ENCODE measurements at places on chromosomes 7 and 10. TPM values are rescaled to one million over a fixed set of nuclear protein-coding genes. Genes with fewer than 3 reads are reported as not detected.

Gene TBC1D12
- 12.5 TPM for total RNA-seq

Gene ZCWPW1
- 4.9 TPM for total RNA-seq

Gene RBP4
- total RNA-seq, result 17.4 TPM

Gene GTF2IRD2
- 19.0 TPM for total RNA-seq

Gene NEUROD6
- total RNA-seq, result not detected

Gene MMP21
- total RNA-seq, result not detected

Gene TMEM130
- total RNA-seq, result 2.9 TPM

Gene NEUROG3
- not detected for total RNA-seq

- DNase-seq, result no peak
- no peaks in the 10 kb centered on the region for H3K36me3 ChIP-seq
- no peak overlapping the region for H3K27ac ChIP-seq
- H3K4me3 ChIP-seq, result no peak overlapping the region
- no peaks in the 10 kb centered on the region for H3K27me3 ChIP-seq
Observed at GRCh38 chr7:118754608-118755007, 530.1 kb downstream of the ANKRD7 start.

DNA sequence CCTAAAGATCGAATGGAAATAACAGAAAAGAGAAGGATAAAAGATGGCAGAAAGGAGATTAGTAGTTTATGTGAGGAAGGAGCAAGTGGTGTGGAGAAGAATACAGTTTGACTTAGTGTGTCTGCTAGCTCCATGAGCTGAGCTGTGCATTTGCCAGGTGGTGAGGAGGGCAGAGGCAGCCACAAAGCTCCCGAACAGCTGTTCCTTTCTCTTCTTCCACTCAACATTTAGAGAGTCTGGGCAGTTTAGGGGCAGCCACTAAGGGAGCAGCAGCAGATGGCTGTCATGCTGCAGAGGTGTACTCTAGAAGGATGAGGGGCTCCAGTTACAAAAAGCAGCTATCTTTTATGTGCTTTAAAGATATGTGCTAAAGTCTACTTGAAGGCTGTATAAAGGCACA, 674.4 kb downstream of the GRM8 start:
- DNase-seq, result no peak
- no peak overlapping the region for H3K27ac ChIP-seq
- H3K27me3 ChIP-seq, result no peaks in the 10 kb centered on the region
- no peak overlapping the region for H3K4me3 ChIP-seq
- no peaks in the 10 kb centered on the region for H3K36me3 ChIP-seq

- H3K27ac ChIP-seq, result peak overlapping the region; percentile 48
- peaks cover 3% of the 10 kb centered on the region for H3K4me1 ChIP-seq
- H3K4me3 ChIP-seq, result no peak overlapping the region
Observed at GRCh38 chr7:28509251-28510025, 97.1 kb downstream of the CREB5 start.

- H3K4me1 ChIP-seq, result no peaks in the 10 kb centered on the region
- H3K27ac ChIP-seq, result no peak overlapping the region
- no peaks in the 10 kb centered on the region for H3K27me3 ChIP-seq
- no peak for DNase-seq
Observed at GRCh38 chr7:48411619-48412018, 240.4 kb downstream of the ABCA13 start.

GRCh38 chr7:148261996-148262688, 328.4 kb upstream of the C7orf33 start:
- H3K4me3 ChIP-seq, result no peak overlapping the region
- H3K27me3 ChIP-seq, result no peaks in the 10 kb centered on the region
- no peak for DNase-seq
- H3K36me3 ChIP-seq, result no peaks in the 10 kb centered on the region
- peaks cover 9% of the 10 kb centered on the region for H3K4me1 ChIP-seq

DNA sequence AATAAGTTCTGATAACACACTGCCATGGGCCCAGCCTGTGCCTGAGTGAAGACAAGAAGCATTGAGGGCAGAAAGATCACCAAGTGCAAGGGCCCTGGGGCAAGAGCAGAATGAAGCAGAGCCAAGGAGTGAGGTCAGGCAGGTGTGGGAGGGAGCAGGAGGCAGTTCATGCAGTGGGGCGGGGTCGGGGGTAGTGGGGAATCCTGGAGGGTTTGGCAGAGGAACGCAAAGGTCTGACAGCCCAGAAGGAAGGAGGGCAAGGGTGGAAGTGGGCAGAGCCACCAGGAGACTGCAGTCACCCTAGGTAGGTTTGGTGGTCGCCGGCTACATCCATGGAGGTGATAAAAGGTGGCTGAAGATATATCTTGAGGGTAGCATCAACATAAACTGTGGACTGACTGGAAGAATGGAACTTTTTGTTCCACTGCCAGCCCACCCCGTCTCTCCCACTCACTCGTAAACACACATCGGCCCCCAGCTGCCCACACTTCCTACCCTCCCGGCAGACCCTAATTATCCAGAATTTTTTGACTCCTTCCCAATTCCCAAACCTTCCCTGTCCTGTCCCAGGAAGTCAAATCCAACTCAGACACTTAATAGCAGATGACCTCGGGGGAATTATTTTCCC, 172.4 kb downstream of the ARHGAP12 start:
- H3K27me3 ChIP-seq, result no peaks in the 10 kb centered on the region
- H3K4me3 ChIP-seq, result no peak overlapping the region
- no peak overlapping the region for H3K27ac ChIP-seq
- peaks cover 20% of the 10 kb centered on the region for H3K4me1 ChIP-seq
- H3K36me3 ChIP-seq, result no peaks in the 10 kb centered on the region

DNA sequence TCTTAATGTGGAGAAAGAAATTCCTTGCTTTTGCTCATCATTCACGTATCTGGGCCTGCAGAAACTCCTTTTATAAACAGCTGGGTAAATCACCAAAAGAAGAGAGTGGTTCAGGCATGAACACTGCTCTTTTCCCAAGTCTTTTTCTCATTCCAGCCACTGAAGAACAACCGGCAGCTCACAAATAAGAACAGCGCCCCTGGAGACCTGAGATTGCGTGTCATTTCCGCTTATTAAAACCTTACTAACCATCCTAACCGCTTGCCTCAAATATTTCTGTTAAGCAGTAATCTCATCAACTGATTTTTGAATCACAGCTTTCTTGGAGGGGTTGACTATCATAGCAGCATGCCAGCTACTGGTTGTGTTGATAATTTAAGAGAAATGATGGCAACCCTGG, 213.0 kb upstream of the PLXNA4 start:
- no peaks in the 10 kb centered on the region for H3K27me3 ChIP-seq
- no peak overlapping the region for H3K4me3 ChIP-seq
- H3K36me3 ChIP-seq, result peaks cover 10% of the 10 kb centered on the region
- H3K4me1 ChIP-seq, result no peaks in the 10 kb centered on the region

- H3K27ac ChIP-seq, result no peak overlapping the region
- H3K27me3 ChIP-seq, result no peaks in the 10 kb centered on the region
- H3K4me1 ChIP-seq, result no peaks in the 10 kb centered on the region
Observed at GRCh38 chr7:140526214-140526613, 46.9 kb upstream of the MKRN1 start.

DNA sequence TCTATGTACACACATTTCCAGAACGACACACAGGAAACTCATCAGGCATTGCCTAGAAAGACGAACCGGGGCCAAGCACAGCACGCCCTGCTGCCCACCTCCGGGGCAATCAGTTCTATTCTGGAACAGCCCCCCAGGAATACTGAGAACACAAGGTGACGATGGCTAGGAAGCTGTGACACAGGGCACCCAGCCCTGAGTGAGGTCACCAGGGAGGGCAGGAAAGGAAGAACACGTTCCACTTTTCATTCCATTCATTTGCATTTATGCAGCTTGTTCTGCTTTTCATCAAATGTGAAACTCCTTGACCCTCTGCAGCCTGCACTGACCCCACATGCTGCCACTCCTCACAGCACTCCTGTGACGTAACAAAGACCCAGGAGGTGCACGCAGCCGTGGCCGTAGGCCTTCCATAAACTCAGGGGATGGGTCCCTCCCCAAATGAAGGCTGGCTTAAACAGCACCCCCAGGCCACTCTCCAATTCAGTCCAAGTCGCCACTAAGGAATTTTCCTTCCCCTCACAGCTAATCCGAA, 28.9 kb downstream of the MAD1L1 start:
- DNase-seq, result no peak
- H3K4me1 ChIP-seq, result no peaks in the 10 kb centered on the region
- H3K27ac ChIP-seq, result no peak overlapping the region
- H3K27me3 ChIP-seq, result no peaks in the 10 kb centered on the region
- H3K36me3 ChIP-seq, result peaks cover 52% of the 10 kb centered on the region
- no peak overlapping the region for H3K4me3 ChIP-seq

GRCh38 chr10:78250313-78251015, 216.8 kb downstream of the RPS24 start:
- no peak overlapping the region for H3K4me3 ChIP-seq
- no peaks in the 10 kb centered on the region for H3K27me3 ChIP-seq
- no peak for DNase-seq
- H3K36me3 ChIP-seq, result no peaks in the 10 kb centered on the region

DNA sequence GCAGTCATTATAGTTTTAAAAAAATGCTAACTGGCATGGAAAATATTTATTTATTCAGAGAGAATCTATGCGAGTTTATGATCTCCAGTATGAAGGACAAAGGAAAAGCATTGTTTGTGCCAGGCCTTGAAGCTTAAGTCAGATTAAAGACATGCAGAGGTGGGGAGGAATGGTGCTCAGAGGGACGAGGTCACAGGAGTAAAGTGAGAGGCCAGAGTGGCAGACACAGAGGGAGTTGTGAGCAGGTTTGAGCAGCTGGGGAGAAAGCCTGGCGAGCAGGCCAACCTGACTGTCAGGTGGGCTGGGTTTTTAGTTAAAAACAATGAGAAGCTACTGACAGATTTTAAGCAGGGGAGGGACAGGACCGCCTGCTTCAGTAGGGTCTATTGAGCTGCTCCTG, 6.8 kb upstream of the CCNY start:
- H3K4me3 ChIP-seq, result no peak overlapping the region
- no peaks in the 10 kb centered on the region for H3K36me3 ChIP-seq
- H3K27ac ChIP-seq, result no peak overlapping the region
- peaks cover 47% of the 10 kb centered on the region for H3K4me1 ChIP-seq
- DNase-seq, result no peak
- H3K27me3 ChIP-seq, result no peaks in the 10 kb centered on the region
